ENCODE measurements at places on chromosomes 5 and 9. TPM values are rescaled to one million over a fixed set of nuclear protein-coding genes. Genes with fewer than 3 reads are reported as not detected.

The UNC5A gene
- not detected for total RNA-seq

The CAVIN4 gene
- 0.19 TPM for total RNA-seq

The PCDHB16 gene
- total RNA-seq = not detected

The LHX6 gene
- total RNA-seq = not detected

The PCDHGA3 gene
- total RNA-seq = 0.19 TPM

The THOC3 gene
- total RNA-seq = 94.4 TPM

The CCNI2 gene
- total RNA-seq = 42.7 TPM

The F2RL2 gene
- not detected for total RNA-seq

The GABRA6 gene
- not detected for total RNA-seq

The ZNF618 gene
- total RNA-seq = 0.19 TPM

The PCDHB6 gene
- not detected for total RNA-seq

The HRH2 gene
- 70.4 TPM for total RNA-seq

The OGN gene
- total RNA-seq = not detected

The C9orf40 gene
- 20.0 TPM for total RNA-seq

The MLANA gene
- total RNA-seq = not detected

Measured in activated CD4-positive, alpha-beta T cell treated with anti-CD3 and anti-CD28 coated beads, Interleukin-2, amount 10 ng/mL, durations not matched to agents 24 days and 14 days (primary cell).